ENCODE measurements at places on chromosomes 1 and 21.

GRCh38 chr1:6603915-6604558 lies 1.4 kb upstream of the KLHL21 start:
- DNase-seq: peak; percentile 79

GRCh38 chr1:165637427-165637826 lies 6.4 kb downstream of the MGST3 start:
- DNase-seq: no peak

- DNase-seq: peak; percentile 75
These were observed 96.9 kb downstream of the KCNH1 start for GRCh38 chr1:211037095-211037494.

DNA sequence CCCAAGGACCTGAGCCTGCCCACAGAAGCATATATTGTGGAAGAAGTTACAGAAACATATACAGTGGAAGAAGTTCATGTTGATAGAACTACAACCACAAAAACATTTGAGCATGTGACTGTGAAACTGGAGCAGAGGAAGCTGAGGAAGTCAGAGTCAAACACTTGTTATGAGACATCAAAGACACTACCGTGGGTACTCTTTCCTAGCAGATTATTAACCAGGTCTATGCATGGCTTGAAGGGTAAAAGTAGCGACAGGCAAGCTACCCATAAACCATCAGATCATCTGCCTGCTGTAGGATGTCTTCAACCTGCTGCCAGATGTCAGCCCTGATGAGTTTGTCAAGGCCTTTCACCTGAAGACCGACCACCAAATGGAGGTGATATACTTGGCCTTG lies 35.8 kb downstream of the IVNS1ABP start:
- DNase-seq: no peak

GRCh38 chr1:32200226-32201010 lies at the start of gene CCDC28B:
TSS of gene CCDC28B (plus strand) at chr1:32200595. CDS start at chr1:32201936, 1,341 bp downstream.
- DNase-seq: no peak

GRCh38 chr1:43241413-43241836 lies 28.4 kb upstream of the TMEM125 start:
- DNase-seq: no peak

Data from AG09319 (cell line).